Stimulated activated CD8-positive, alpha-beta memory T cell treated with anti-CD3 and anti-CD28 coated beads, Interleukin-15, amount 100 ng/mL, for 48 hours (primary cell): ENCODE measurements at places on chromosomes 7 and 10.
A peak's percentile ranks its signal among the peaks of the same experiment; 100 is the strongest.

DNA sequence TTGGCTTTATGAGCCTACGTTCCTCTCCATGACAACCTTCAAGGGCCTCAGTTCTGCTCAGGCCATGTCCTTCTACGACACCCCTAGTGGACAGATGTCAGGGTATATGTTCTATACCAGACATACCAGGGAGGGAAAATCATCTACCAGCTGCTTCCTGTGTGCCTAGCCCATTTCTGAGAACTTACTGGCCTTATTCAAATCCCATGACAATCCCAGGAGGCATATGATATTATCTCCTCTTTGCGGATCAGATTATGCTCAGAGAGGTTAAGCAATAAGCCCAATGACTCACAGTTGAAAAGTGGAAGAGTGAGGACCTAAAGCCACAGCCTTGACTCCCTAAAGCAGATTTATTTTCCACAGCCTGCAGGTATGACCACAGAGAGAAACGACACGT lies 139.3 kb downstream of the GLI3 start:
- no peak for DNase-seq

DNA sequence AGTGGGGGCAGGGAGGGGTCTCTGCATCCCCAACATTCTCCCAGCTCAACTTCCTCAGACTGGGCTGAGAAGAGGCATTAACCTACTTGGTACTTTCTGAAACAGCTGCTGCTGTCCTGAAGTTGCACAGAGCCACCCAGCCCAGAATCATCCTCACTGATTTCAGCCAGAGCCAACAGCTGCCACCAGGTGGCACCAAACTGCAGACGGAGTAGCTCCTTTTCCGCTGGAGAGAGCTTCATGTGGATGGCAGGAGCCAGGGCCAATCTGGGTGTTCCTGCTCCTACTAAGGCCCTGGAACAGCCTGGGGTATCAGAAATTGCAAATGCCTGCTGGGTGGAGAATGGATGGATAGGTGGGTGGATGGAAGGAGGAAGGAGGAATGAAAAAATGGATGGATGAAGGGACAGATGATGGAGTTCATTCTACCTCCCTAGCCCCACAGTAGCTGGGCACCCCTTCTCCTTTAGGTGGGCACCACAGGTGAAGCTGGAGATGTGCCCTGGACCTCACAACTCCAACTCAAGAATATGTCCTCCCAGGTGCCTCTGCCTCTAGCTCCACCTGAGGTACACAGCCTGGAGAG lies 11.8 kb upstream of the DRGX start:
- peak; percentile 40 for DNase-seq

GRCh38 chr7:149161241-149161848 lies 14.1 kb downstream of the ZNF398 start:
- no peak for DNase-seq

DNA sequence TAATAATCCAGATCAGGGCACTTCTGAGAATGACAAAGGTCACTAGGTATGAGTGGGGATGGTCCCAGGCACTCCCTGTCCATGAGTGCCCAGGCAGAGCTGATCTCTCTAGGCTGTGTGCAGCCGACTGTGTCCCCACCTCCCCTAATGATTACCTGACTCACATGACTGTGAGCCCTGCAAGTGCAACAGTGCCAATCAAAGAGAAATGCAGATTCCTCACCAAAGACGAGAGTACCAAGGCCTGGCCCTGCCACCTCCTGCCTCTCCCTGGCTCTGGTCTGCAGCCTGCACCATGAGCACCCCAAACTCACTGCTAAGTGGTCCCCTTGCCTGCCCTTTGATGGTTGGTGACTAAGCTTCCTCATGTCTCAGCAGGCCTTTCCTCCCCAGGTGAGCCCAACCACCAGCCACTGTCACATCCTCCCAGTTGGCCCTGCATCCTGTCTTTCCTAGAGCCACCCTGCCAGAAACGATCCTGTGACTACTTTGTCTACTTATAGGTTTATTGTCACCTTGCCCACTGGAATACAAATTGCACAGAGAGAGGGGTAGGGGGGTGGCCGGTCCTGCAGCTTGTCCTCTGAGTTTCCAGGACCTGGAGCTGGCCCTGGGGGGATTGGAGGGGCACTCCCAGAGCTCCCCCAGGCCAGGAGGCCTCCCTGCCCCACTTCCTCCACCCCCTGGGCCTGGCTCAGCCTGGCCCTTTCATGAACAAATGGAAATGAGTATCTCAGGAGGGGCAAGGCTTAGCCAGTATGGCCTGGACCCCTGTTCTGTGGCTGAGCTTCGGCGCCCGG lies 22.4 kb upstream of the GDF10 start:
- peak; percentile 36 for DNase-seq

- DNase-seq = no peak
These were observed 183.5 kb downstream of the MAD1L1 start for GRCh38 chr7:2049111-2049781.

DNA sequence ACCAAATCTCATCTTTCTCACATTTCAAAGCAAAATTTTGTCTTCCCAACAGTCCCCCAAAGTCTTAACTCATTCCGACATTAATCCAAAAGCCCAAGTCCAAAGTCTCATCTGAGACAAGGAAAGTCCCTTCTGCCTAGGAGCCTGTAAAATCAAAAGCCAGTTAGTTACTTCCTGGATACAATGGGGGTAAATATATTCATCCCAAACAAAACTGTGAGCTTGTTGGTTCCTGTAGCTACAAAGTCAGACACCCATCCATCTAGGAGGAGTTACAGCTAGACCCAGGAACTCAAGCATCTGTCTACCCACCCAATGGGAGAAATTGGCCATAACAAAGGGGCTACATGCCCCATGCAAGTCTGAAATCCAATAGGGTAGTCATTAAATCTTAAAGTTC lies 51.9 kb downstream of the MTURN start:
- no peak for DNase-seq

GRCh38 chr7:84249656-84250055 lies 55.1 kb upstream of the SEMA3A start:
- no peak for DNase-seq

- no peak for DNase-seq
These were observed 27.8 kb downstream of the RHEB start for GRCh38 chr7:151491859-151492258.

GRCh38 chr7:155263581-155264143 lies 34.0 kb upstream of the INSIG1 start:
- DNase-seq = no peak

- no peak for DNase-seq
These were observed 275.2 kb downstream of the LRRTM3 start for GRCh38 chr10:67200913-67201564.

DNA sequence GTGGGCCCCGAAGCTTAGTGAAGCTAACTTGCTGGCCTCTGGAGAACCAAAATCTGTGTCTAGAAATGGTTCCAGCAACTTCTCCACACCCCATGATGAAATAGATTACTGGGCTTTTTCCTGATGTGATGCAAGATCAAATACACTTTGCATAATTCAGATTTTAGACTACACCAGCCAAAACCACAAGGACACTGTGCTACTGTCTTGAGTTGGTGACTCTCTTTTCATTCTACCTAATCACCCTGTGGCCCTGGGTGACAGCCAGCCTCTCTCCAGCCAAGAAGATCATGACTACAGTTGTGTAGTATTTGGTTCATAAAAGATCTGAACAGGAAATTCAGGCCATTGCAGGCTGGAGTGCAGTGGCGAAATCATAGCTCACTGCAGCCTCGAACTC lies 22.2 kb downstream of the AZGP1 start:
- no peak for DNase-seq

DNA sequence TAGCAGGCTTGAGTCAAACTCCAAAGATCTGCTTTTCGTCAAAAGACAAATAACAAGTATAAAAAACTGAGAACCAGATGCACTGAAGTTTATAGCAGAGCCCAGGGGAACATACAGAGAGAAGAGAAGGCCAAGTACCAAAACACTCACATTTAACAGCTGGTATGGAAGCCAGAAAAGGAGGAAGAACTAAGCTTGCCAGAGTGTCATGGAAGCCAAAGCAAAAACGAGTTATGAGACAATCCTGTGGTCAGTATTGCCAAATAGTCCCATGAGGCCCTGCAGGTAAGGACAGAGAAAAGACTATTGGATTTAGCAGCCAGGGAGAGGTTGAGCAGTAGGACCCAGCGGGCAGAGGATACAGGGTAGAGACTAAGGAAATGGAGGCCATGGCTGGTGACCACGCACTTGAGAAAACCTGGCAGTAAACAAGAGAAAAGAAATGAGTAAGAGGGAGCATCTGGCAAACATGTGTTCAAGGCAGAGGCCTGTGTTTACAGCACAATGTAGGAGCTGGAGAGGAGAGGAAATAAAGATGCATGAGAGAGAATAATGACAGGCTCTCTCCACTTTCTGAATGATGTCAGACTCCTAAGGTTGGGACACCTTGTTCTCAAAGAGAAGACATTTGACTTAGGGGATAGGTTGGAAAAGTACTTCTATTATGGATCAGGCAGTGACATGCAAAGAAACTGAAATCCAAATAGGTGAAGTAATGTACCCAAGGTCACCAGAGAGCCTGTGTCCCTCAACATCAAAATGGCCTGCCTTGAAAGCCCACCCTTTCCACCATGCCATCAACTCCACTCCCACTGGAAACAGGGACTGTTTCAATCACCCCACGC lies 9.1 kb downstream of the CREB3L2 start:
- no peak for DNase-seq

GRCh38 chr10:4316161-4316810 lies 509.7 kb upstream of the AKR1E2 start:
- DNase-seq = no peak

DNA sequence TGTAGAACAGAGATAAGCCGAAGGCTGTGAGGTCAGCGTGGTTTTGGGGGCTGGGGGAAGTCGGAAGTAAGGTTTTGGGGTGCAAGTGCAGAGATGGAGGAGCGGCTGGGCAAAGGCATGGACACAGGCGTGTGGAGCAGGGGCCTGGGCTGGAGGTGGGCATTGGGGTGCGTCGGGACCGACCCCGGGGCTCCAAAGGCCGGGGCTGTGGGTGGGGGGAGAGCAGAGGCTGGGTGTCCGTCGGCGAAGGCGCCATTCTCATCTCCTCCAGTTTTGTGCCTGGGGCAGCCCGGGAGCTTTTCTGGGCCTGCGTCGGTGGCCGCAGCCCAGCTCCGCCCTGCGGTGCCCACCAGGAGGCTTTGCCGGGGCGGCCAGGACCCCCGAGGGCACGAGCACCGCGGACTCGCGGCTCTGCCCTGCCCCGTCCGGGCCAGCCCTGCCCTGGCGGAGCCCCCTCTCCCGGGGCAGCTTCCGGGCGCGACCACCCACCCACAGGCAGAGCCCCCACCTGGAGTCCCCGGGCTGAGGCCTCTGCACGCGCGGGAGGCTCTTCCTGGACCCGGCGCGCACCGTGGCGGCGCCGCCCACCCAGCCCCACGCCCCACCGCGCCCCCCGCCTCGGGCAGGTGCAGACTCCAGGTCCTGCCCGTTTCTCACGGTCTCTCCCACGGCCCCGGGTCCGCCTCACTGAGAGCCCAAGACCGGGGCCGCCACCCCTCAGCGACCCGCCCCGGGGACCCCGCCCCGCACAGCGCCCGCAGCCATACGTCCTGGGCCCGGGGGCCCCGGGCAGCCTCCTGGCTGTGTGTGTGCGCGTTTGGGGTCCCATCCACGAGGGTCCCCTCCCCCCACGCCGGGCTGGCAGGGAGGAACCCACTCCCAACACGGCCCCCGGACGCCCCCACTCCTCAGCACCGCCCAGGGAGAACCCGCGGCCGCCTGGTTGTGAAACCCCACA lies 7.7 kb upstream of the SCART1 start:
- no peak for DNase-seq

DNA sequence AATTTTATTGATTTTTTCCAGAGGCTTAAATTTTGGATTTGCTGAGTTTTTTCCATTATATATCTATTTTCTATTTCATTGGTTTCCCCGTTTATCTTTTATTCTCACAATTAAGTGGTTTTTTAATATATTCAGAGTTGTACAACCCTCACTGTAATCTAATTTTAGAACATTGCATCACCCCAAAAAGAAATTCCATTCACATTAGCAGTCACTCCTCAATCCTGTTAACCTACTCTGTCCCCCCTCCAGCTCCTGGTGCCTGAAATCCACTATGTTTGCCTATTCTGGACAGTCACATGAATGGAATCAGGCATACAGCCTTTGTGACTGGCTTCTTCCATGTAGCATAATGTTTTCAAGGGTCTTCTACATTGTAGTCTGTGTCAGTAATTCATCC lies 55.8 kb upstream of the ITGA8 start:
- no peak for DNase-seq

GRCh38 chr10:846126-846685 lies 85.3 kb downstream of the LARP4B start:
- no peak for DNase-seq

GRCh38 chr10:47058032-47058702 lies 146.9 kb downstream of the PTPN20 start:
- DNase-seq = no peak

- no peak for DNase-seq
These were observed 624 bp upstream of the CEP55 start for GRCh38 chr10:93495654-93496321.

DNA sequence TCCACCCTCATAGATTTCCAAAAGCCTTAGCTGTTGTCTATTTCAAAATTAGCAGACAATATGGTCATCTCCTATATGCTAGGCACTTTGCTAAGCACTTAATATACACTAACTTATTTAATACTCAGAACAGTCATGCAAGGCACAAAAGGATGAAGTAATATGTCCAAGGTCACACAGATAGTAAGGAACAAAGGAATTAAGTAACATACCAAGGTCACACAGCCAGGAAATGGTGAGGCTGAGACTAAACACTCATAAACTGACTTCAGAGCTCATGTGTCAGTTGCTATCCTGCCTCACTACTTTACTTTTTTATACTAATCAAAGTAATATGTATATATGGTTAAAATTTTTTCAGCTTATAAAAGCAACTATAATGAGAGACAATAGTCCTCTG lies 23.6 kb upstream of the HIBADH start:
- no peak for DNase-seq
